ENCODE measurements at places on chromosomes 3 and 15.
A peak's percentile ranks its signal among the peaks of the same experiment; 100 is the strongest.

DNA sequence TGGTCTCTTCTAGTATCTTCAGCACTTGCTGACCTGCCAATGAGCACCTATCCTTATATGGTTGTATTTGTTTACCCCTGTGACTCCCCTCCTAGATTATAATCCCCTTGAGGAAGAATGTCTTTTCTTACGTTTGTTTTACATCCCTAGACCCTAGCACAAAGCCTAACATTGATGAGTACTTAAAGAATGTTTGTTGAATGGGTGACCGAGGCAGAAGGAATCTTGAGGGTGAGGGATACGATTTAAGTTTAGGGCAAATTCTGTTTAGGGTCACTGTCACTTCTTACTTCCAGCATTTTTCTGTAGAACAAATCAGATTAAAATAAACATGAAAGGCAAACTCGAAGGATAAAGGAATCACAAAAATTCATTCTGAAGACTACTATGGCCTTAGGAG, 80.9 kb upstream of the FAM98B start:
- no peak for DNase-seq

- DNase-seq = no peak
Measured at GRCh38 chr15:29129926-29130325, 139.7 kb downstream of the NSMCE3 start.

DNA sequence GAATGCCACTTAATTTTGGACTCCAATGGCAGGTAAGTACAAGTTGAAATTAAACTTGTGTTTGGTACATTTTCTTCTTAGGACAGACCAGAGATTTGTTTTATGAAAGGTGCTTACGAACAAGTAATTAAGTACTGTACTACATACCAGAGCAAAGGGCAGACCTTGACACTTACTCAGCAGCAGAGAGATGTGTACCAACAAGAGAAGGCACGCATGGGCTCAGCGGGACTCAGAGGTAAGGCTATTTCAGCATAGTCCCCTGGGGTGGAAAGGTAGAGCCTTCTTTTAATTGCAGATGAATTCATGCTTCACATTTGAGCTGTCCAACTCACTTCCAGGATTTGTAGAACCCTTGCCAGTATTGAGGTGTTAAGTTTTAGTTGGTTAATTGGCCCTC, 51.4 kb downstream of the ASTE1 start:
- no peak for DNase-seq

DNA sequence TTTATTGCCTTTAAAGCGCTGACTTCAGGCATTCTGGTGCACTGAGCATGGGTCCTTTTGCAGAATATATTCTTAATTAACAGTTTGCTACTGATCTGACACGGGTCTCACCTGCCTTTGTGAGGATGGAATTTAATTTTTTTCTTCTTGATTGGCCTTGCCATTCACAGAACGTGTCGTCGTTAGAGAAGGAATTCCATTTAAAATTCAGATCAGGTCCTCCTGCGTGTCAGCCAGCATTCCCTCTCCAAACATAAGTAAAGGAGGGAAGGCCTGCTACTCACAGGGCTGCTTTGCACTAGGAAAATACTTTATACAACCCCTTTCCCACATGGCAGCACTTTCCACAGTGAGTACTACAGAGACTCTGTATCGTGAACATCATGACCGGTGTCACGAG, 492.7 kb downstream of the NTRK3 start:
- no peak for DNase-seq

DNA sequence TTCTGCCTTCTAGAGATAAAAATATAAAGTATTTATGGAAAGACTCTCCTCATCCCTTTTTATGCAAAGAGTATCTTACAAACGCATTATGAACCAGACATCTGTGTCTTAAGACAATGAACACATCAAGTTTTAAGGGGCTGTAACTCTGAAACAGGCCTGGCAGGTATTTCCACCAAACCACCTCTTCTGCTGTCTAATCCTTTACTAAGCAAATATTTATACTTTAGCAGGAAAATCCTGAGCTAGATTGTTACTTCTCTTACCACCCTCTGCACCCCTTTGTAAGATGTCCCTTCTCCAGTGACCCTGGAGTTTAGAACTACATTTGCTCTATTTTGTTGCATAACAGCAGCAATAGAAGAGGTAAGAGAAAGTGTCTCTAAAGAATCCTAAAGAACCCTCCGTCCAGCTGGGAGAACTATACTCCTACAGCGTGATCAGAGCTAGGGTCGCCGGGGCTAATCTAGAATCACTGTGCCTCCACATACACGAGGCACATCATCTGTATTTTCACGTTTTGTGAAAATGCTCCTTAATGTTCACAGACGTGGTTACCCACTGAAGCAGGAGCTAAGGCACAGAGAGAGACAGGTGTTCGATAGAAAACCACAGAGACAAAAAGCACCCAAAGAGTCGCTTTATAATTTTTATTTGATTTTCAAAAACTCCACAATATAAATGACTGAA, 129.6 kb downstream of the FOXP1 start:
- DNase-seq = no peak

DNA sequence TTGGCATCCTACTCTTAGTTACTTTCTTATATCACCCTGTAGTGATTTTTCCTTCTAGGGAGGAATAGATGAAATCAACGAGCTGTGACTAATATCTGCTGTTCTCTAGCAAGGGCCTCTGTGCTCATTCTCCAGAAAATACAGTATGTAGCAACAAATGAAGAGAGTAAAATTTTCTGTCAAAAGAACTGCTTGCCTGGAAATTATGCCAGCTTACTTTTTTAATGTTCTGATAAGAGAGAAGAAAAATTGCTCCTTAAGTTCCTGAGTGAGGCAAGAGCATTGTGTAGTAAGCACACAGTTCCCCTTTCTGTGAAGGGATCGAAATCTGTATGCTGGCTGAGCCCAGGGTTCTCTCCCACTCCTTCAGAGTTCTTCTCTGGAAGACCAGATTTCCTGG, 51.4 kb upstream of the GK5 start:
- peak; percentile 74 for DNase-seq

GRCh38 chr3:126980266-126980811, 2.6 kb upstream of the PLXNA1 start:
- no peak for DNase-seq

- no peak for DNase-seq
Measured at GRCh38 chr3:46670891-46671427, 22.5 kb downstream of the ALS2CL start.

DNA sequence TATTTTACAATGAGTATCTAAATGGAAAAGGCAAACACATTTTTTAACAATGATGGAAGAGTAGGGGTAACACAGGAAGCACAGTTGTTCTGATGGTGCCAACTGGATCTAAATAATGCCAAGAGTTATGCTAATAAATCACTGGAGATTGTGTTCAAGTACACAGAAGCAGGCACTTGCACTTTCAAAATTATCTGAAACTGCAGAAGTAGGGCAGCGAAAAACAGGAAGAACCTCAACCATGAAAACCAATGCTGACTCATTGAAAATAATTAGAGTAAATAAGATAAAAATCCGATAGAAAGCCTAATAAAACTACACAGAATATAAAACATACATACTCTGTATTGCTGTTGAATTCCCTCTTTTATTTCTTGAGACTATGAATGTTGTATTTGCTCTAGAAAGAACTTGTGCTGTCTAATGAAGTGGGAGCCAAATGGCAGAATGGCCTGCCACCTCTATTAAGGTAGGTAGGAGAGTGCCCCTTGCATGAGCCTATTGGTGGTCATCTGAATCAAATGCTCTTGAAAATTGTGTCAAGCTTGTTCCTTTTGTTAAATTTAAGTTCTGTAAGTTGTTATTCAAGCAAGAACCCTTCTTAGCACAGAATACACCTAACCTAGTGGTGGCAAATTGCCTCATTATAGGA, 93.7 kb downstream of the ABI3BP start:
- no peak for DNase-seq

DNA sequence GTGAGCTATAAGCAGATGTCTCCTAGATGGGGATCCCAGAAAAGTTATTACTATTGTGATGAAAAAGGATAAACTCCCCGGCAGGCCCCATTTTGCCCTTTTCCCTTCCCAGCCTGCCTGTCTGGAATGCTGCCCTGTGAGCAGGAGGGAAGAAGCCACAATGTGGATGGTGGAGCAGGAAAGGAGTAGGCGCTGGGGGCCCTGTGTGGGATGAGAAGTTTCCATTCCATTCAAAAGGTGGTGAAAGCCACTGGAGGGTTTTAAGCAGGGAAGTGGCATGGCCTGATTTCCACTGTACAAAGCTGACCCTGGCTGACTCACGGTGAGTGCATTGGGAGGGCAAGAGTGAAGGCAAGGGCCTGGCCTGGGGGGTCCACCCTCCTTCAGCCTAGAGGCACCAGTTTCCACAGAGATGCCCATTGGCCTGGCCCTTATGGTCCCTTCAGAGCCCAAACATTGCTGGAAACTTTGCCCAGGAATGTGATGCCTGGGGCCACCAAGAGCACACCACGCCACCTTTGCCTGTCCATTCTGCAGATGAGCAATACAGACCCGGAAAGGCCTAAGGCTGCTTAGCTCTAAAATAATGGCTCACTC, 206.9 kb downstream of the RPLP1 start:
- DNase-seq = no peak

DNA sequence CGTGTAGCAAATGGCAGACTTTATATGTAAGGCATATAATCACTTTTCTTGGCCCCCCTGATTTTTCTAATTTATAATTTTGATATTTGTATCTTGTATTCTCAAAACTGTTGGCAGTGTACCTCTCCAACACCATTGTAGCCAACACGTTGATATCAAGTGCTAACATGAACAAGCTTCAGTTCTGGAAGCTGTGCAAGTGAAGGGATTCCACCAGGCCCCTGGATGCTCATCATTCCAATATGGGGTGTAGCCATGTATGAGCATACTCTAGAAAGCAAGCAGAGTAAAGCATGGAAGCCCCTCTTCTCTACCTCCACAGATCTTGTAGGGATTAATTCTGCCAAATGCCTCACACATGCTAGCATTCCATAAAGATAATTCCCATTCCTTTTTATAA, 211.3 kb downstream of the MYRIP start:
- no peak for DNase-seq

GRCh38 chr3:61452535-61453090, 108.8 kb upstream of the PTPRG start:
- DNase-seq = no peak

DNA sequence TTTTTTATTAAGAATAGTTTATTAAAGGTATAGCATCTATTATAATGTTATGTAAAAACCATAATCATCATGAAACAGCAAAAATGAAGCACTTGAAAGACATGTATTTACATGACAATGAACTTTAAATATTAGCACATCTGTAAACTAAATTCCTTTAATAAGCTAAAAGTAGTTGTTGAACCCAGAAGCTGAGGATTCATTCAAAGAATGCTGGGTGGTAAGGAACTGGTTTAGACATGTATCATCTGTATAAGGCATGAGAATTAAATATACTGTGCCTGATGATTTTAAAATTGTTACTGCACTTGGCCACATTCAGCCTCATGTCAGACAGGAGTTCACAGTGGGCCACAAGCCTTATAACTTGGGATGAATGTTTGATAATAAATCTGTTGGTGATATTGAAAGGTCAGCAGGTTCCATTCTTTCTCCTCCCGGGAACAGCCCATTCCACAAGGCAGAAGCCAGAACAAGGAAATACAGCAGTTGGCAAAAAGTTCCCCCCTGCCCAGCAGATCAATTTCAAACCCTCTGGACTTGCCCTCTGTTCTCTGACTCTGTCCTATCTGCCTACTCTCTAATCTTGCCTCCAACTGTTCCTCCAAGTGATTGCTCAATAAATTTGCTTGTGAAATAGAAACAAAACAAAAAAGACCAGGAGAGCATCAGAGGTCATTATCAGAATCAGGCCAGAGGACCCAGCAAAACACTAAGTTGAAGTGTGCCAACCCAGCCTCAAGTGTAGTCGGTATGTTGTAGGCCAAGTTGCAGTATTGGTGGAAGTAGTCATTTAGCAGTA, 49.8 kb upstream of the TEX264 start:
- DNase-seq = no peak

GRCh38 chr15:90762109-90762508, 45.0 kb downstream of the BLM start:
- peak; percentile 76 for DNase-seq

GRCh38 chr15:91132079-91132478, 32.0 kb downstream of the SV2B start:
- no peak for DNase-seq

GRCh38 chr3:29683018-29683993, 402.4 kb downstream of the RBMS3 start:
- DNase-seq = no peak

DNA sequence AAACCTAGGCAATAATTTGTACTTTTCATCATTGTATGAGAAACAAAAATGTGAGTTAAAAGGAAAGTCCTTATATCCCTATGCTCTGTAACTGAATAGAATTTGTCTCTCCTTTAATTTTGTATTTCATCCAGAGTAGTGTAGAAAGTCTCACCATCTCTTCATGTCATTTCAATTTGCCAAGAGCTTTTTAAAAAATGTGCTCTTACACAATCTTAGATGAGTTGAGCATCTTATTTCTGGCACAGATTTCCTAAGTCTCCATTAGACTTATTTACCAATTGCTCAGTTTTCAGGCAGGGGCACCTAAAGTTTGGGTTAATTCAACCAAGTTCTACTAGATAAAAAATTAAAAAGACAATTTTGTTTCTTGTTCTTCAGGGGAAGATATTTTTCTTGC, 201.5 kb upstream of the RBMS3 start:
- DNase-seq = no peak

- DNase-seq = no peak
Measured at GRCh38 chr3:143478115-143478693, 358.6 kb downstream of the CHST2 start.

DNA sequence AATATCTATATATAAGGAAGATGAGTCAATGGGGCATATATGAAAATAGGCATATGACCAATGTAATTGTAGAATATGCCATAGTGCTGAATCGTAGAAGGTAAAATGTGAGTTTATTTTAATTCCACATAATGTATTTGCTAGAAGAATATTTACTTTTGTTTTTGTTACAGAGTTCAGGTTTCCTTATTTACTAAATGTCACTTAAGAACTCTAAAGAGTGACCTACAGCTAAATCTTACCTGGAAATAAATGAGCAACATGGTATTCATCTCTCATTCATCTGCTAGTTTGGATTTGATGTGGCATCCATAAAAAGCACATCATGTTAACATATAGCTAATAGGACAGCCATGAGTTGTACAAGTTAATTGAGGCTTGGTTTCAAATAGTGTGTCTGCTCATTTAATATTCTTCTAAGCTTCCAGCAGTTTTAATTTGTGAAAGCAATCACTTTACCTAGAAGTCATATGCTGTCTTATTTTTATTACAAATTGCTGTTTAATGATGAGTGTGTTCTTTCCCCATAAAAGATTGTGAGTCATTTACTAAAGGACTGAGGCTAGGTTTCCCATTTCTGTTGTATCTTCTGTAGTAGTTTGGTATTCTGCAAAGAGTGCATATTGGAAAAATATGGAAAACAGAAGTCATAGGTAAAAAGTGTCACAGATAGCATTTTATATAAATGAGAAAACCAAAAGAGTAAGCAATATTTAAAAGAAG, 222.1 kb upstream of the POU1F1 start:
- no peak for DNase-seq

- DNase-seq = no peak
Measured at GRCh38 chr3:123503203-123503602, 54.3 kb upstream of the ADCY5 start.

DNA sequence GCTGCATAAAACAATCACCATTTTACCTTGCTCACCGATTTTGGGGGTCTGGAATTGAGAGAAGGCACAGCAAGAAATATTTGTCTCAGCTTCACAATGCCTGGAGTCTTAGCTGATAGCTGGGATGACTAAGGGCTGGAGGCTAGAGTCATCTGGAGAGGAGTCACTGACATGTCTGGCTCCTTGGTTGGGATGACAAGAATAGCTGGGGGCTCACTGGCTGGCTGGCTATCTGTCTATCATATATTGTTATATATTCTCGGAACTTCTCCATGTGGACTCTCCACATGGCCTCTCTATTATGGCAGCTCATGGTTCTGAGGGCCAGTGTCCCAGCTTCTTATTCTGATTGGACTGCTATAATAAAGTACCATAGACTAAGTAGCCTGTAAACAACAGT, 20.0 kb upstream of the TRIM71 start:
- DNase-seq = no peak
